ENCODE measurements at places on chromosomes 12 and 14.

DNA sequence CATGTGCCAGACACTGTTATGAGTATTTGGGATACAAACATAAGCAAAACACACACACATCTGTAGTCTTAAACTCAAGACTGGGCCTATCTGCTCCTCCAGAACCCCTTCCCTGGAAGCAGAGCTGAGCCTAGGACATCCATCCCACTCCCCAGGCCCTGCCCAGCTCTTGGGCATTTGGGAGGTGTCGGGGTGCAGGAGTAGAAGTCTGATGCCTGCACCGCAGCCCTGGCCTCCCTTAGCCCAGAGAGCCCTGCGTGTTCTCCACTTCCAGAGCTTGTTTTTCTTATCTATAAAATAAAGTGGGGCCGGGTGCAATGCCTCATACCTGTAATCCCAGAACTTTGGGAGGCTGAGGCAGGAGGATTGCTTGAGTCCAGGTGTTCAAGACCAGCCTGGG, 11.7 kb downstream of the HSP90AA1 start:
- DNase-seq = no peak

- no peak for DNase-seq
These were observed 18.5 kb downstream of the MEG3 start for GRCh38 chr14:100844421-100844820.

- no peak for DNase-seq
These were observed 54.3 kb upstream of the PYGL start for GRCh38 chr14:50998612-50999011.

DNA sequence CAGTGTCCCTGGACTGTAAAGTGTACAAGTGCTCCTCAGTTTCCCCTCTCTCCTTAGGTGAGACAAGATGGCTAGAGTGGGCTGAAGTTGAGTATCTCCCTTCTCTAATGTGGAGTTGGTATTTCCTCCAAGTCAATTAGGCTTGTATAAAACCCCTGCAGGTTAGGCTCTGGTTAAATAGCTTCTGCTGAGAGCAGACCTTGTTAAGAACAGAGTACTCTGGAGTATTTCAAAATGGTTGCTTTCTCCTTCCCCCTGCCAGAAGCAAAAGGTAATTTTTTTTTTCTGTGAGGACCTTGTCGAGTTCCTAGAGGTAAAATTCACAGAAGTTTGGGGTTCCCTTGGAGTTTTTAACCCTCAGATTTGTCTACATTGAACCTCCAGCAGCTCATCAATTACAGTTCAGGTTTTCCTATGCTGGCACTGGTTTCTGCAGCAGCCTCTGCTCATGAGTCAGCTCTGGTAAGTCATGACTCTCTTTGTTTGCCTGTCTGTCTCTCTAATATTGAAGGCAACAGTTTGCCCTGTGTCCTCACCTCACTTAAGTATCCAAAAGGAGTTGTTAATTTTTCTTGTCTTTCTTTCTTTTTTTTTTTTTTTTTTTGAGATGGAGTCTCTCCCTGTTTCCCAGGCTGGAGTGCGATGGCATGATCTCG, 27.8 kb upstream of the GLIPR1 start:
- DNase-seq = no peak

- no peak for DNase-seq
These were observed 40.8 kb downstream of the PRPF40B start for GRCh38 chr12:49664167-49664566.

DNA sequence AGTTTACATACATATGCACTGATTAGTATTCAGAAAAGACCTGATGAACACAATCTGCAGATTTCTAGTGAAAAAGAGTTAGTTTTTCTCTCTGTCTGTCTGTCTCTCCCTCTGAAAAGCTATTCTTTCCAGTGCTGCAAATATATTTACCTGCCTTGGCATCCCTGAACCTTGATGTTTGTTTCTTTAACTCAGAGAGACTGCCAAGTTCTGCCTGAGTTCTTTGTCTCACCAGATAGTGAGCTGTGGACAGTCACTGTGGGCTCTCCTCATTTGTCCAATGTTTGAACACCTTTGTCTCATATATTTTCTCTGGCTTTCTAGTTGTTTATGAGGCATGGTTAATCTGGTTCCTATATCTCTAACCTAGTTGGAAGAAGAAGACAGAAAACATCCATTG, 250.4 kb downstream of the SOX5 start:
- DNase-seq = no peak
